ENCODE measurements at places on chromosomes 11 and 22.

GRCh38 chr11:37788141-37788877 is 1190.3 kb upstream of the RAG2 start:
- no peak for DNase-seq

GRCh38 chr11:11021563-11021962 is 163.7 kb upstream of the ZBED5 start:
- no peak for DNase-seq

- DNase-seq: no peak
Measured at GRCh38 chr22:47174671-47175112, 412.2 kb downstream of the TBC1D22A start.

- DNase-seq: no peak
Measured at GRCh38 chr22:22720724-22721261, 76.4 kb downstream of the GGTLC2 start.

DNA sequence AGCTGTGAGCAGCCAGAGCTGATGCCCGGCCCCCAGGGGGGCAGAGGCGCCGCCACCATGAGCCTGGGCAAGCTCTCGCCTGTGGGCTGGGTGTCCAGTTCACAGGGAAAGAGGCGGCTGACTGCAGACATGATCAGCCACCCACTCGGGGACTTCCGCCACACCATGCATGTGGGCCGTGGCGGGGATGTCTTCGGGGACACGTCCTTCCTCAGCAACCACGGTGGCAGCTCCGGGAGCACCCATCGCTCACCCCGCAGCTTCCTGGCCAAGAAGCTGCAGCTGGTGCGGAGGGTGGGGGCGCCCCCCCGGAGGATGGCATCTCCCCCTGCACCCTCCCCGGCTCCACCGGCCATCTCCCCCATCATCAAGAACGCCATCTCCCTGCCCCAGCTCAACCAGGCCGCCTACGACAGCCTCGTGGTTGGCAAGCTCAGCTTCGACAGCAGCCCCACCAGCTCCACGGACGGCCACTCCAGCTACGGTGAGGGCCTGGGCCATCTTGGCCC is 6.1 kb downstream of the CDC42EP1 start:
- DNase-seq: peak; percentile 13

GRCh38 chr11:3840004-3840869 is 522 bp downstream of the RHOG start:
- DNase-seq: no peak

- no peak for DNase-seq
Measured at GRCh38 chr11:122656073-122656630, 630 bp downstream of the UBASH3B start.

- no peak for DNase-seq
Measured at GRCh38 chr11:70359451-70360205, 38.7 kb upstream of the CTTN start.
